Skin of body (tissue), 3 donors: ENCODE measurements at places on chromosomes 1 and 21.

- peak; percentile 31 for DNase-seq
Observed at GRCh38 chr1:59730759-59731478, 83.8 kb upstream of the HOOK1 start.

- no peak for DNase-seq
Observed at GRCh38 chr1:95217371-95217770, 16.6 kb upstream of the RWDD3 start.

GRCh38 chr1:94983171-94983739, 56.3 kb upstream of the CNN3 start:
- peak; percentile 39 for DNase-seq

DNA sequence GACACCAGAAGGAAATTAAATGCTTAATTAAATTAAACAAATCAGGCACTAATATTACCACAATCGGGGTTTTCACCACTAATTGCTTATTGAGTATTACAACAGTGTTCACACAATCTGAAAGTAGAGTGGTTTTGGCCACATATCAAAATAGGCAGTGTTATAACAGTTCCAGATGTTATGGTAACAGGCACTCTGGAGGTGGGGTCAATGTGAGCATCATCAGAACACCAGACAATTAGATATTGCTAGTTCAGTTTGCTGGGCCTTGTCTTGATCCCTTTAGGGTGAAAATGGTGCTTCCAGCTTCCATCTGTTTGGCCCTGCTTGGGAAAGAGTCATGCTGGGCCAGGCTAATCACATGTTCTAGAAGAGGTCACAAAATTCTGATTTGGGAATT, 14.5 kb upstream of the DDAH1 start:
- DNase-seq = no peak

- DNase-seq = peak; percentile 9
Observed at GRCh38 chr1:44485229-44485933, 80.3 kb downstream of the RNF220 start.

- no peak for DNase-seq
Observed at GRCh38 chr1:172497230-172497629, 35.7 kb upstream of the SUCO start.

GRCh38 chr1:236982380-236982779, 21.9 kb downstream of the MT1HL1 start:
- no peak for DNase-seq

- DNase-seq = no peak
Observed at GRCh38 chr1:186983327-186983726, 154.6 kb downstream of the PLA2G4A start.

DNA sequence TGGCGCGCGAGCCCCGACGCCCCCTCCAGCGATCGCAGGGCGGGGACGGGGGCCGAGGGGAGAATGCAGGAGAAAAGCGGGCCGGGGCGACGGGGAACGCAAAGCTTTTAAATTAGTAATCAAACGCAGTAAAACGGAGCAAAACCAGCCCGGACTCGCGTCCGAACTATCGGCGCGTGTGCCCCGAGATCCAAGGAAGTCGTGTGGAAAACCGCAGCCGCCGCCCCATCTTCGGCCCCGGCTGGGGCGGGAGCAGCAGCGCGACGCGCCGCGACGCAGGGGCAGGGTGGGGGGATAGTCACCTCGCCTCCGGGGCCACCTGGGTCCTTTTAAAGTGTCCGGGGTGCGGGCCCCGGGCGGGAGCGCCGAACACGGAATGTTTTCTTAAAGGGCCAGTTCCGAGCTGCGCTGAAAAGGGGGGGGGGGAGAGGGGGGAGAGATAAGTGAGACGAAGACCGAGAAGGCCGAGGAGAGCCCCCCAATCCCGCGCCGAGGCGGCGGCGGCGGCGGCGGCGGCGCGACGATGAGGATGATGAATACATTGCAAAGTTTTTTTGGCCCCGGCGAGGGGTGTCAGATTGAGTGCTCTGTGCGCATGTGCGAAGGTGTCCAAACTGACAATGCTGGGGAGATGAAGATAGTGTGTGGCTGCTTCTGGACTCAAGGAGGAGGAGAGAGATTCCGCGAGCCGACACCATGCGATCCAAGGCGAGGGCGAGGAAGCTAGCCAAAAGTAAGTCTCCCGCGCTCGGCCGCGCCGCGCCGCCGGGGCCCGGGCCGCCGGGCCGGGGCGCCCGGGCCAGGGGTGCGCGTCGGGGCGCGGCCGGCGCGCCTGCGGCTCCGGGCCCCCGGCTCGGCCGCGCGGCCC, at the start of gene PRDM16:
Gene PRDM16 (plus strand): TSS at position 640 of the 868 bp plus-strand sequence. CDS start 57 bp downstream, at position 697.
- DNase-seq = no peak

- DNase-seq = no peak
Observed at GRCh38 chr1:8120693-8121260, 94.7 kb upstream of the ERRFI1 start.

DNA sequence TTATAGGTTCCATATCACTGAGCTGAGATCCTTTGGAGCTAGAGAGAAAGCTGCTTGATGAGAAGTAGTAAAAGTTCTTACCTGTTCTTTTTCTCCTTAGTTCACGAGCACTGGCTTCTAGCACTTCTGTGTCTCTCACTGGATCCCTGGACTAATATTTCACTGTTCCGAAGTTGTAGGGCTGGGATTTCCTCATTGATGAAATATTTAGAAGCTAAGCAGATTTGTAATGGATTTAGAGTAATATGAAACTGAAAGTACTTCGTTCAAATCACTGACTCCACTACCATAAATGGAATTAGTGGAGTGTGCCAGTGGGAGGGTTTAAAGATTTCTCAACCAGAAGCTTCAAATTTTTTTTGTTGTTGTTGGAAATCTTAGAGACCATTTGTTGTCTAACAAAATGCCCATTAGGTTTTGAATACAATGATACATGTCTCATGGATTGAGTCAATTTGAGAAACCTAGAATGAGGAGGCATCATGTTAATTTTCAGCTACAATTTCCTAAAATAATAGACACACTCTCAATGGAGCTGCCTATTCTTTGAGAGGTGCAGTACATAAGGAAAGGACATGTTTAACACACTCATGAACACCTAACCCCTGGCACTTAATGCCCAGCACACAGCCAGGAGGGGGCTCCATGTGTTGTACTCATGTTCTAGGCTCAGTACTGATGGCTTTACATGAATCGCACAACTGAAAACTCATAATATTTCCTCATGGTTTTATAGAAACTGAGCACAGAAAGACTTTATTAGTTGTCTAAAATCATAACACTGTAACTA, at the start of gene GBP1:
Gene GBP1 (minus strand): TSS at position 130 of the 790 bp plus-strand sequence. CDS start 1,974 bp downstream, outside the sequence.
- DNase-seq = peak; percentile 83

- no peak for DNase-seq
Observed at GRCh38 chr1:18155881-18156385, 48.3 kb downstream of the IGSF21 start.

DNA sequence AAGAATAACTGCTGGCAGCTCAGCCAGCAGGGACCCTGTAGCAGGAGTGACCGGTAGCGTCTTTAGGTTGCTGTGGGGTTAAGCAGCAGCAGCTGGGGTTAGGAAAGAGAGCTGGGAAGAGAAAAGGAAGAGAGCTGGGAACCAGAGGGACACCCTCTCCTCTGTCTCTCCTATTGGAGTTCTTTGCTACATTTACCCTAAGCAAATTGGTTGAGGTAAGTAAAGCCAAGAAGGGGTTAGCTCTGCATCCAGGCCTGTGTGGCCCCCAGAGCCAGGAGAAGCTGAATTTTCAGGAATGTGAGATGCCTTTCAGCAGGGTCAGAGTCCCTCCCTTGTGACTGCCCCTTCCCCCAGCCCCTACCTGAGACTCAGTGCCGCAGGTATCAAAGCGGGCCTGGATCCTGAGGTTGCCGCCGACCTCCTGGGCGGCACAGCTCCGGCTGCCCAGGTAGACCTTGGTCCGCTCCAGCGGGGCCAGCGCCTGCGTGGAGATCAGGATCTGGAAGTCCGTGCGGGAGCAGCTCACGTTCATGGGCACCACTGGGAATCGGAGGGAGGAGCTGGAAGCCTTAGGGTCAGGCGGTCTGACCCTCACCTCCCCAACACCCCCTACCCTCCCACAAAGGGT, 16.4 kb downstream of the CDCP2 start:
- no peak for DNase-seq

DNA sequence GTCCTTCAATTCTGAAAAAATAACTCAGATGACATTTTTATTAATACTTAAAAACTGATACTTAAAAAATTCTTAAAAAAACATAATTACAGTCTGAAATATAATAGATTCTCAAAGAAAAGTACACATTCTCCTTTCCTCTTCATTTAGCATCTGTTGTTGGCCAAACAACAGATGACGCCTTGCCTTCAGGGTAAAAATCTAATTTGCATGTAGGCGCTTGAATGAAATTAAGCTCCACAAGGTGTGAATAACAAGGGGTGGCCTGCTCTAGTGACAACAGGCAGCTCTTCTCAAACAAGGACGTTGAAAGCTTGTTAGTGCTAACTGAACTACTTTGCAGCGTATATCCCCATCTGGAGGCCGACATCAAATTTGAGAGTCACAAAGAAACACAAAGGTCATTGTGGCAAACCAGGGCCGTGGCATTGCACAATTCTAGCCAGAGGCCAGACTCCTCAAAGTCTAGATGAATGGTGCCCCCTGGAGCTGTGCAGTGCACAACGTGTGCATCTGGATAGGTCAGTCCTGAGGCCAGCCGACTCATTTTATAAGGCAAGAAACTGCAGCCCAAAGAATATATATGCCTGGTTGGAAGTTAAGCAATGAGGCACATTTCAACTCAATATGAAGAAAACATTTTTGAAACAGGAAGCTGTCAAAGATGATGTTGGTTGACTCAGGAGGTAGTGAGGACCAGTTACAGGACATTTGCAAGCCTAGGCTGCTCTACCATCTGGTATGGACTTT, 459.2 kb upstream of the RUNX1 start:
- DNase-seq = no peak
